Activated CD8-positive, alpha-beta T cell treated with anti-CD3 and anti-CD28 coated beads for 36 hours (primary cell): ENCODE measurements at places on chromosomes 1 and 21. TPM values are rescaled to one million over a fixed set of nuclear protein-coding genes. Genes with fewer than 3 reads are reported as not detected.
A peak's percentile ranks its signal among the peaks of the same experiment; 100 is the strongest.

DNA sequence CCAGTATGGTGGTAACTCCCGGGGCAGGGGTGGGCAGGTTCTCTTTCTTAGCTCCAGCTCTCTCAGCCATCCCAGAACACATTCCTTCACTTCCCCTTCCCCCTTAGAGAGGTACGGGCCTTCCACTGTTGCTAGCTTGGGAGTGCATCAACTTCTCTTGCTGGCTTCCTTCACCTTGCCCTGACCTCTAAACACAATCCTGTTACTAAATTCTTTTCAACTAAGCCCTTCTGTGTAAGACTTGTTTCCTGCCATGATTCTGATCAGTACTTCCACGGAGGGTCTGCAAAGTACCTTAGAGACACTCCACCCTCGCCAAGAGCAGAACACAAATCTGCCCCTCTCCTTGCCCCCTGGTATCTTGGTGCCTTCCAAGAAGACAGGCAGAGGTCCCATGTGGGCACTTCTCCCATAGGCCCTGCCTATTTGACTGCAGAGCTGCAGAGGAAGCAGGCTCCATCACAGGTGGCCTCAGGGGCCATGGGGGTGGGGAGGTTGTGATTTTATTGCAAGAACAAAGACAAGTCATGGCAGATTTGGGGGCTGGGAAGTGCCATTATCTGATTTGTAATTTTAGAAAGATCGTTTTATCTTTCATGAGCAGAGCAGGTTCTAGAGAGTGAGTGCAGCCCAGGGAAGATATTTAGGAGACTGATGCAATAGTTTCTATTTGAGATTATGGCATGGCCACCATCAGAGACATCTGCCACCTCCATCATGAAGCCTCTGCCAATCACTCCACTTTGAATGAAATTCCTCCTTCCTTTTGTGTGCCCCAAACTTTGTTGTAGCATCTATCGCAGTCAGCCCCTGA, 182.5 kb upstream of the JUN start:
- H3K36me3 ChIP-seq, result no peaks in the 10 kb centered on the region
- H3K27ac ChIP-seq, result peak overlapping the region; percentile 43
- DNase-seq, result peak; percentile 25
- no peaks in the 10 kb centered on the region for H3K27me3 ChIP-seq
- H3K4me1 ChIP-seq, result peaks cover 37% of the 10 kb centered on the region

DNA sequence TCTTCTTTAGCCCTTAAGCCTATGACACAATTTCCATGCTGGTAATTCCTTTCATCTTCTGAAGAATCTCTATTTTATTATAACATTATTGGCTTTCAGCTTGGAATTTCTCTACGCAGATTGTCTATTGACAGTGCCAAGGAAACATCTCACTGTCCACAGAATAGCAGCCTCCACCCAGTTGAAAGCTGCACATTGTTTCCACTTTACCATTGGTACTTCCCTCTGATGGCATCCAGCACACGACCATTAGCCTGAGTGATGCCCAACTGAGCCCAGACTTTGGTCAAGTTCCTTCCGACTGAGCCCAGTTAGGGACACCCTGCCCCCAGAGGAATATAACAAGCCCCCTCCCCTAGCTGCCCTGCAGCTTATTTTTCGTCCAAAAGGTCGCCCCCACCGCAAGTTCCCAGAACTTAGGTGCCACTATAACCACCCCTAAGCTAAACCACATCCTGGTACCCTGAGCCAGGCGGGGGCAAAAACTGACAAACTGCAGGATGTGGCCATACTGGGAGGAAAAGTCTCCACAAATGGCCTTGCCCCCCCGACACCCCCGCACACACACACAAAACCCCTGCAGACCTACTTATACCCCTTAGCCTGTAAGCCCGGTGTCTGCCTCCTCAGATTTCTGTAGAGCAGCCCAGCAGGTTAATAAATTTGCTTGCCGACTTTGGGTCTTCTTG, 13.2 kb downstream of the GBP5 start:
- H3K27me3 ChIP-seq, result no peaks in the 10 kb centered on the region
- DNase-seq, result peak; percentile 87
- peak overlapping the region; percentile 51 for H3K4me3 ChIP-seq
- peaks cover 74% of the 10 kb centered on the region for H3K4me1 ChIP-seq
- H3K27ac ChIP-seq, result peak overlapping the region; percentile 90
- H3K36me3 ChIP-seq, result peaks cover 82% of the 10 kb centered on the region

The PIAS3 gene
- total RNA-seq, result 17.9 TPM

The SLC25A44 gene
- 41.9 TPM for total RNA-seq

The HNRNPR gene
- total RNA-seq, result 190 TPM

The TNFRSF1B gene
- 173 TPM for total RNA-seq
